ENCODE measurements at places on chromosomes 12 and 14. TPM values are rescaled to one million over a fixed set of nuclear protein-coding genes. Genes with fewer than 3 reads are reported as not detected.

NR4A1 gene
- total RNA-seq = 55.5 TPM

KRT2 gene
- total RNA-seq = not detected

EXOC3L4 gene
- total RNA-seq = 0.66 TPM

FICD gene
- total RNA-seq = 4.2 TPM

KRT79 gene
- not detected for total RNA-seq

Data from left ventricle myocardium inferior (tissue), 1 donor.